Stomach (tissue), 19 donors: ENCODE measurements at places on chromosomes 5 and 9. TPM values are rescaled to one million over a fixed set of nuclear protein-coding genes. Genes with fewer than 3 reads are reported as not detected.

The CHSY3 gene
- polyA plus RNA-seq = 0.15 TPM

The FAM221B gene
- polyA plus RNA-seq = not detected

The ZNF366 gene
- 0.10 TPM for polyA plus RNA-seq

The F2RL2 gene
- 0.81 TPM for polyA plus RNA-seq

The RAD17 gene
- 9.4 TPM for polyA plus RNA-seq

The SURF6 gene
- 14.8 TPM for polyA plus RNA-seq

The SHISAL2B gene
- polyA plus RNA-seq = not detected

The SCGB3A2 gene
- not detected for polyA plus RNA-seq

The SHB gene
- polyA plus RNA-seq = 7.3 TPM

The PLAC8L1 gene
- not detected for polyA plus RNA-seq

The CNTNAP3B gene
- 6.9 TPM for polyA plus RNA-seq

The PCDHGB4 gene
- not detected for polyA plus RNA-seq

The MARVELD2 gene
- 3.8 TPM for polyA plus RNA-seq

The SLC36A3 gene
- not detected for polyA plus RNA-seq

The FAM81B gene
- 0.48 TPM for polyA plus RNA-seq
